Panc1 (cell line): ENCODE measurements at places on chromosomes 12 and 14.

DNA sequence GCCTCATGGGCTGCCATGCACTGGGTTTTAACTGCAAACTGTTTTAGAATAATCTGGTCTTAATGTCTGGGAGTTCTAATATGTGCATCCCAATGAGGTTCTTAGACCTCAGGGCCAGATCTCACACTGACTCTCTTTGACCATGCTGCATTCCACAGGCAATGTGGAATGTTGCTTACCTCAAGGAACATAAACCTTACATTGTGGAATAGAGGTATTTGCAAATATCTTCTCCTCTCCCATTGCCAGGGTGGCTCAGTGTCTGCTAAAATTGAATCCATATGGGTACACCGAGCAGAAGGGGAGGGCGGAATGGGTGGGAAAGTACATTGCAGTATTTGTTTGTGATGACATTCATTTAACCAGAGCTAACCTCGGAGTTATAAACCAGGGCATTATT is 78.6 kb downstream of the CHST11 start:
- DNase-seq = no peak

DNA sequence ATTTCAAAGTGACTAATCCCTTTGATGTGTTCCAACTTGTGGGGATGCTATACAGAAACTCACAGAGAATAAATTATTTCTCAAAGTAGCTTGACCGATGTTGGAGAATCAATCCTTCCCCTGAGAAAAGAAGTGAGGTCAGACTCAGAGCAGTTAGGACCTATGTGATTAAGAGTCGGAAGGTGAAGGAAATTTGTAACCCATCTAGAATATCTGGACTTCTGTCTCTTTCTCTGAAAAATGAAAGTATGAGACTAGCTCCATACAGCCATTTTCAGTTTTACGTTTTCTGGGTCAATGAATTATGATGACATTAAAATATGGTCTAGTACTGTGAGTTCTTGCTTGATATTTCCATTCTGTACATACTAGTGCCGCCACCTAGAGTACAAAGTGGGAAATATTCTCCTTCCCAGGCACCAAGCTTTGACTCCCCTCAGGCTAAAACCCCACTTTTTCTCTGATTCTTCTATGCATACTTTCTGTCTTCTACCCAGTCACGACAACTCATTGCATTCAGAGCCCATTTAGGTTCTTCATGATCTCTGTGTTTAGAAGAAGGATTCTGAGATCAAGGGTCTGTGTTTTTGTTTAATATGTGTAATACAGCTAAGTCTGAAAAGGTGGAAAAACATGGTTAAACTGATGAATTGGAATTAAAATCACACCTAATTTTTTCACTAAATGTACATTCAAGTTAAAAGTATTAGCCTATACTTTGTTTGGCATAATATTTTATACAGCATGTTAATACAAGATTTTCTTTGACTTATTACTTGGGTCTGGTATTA is 6.9 kb upstream of the NTS start:
- DNase-seq = peak; percentile 22

DNA sequence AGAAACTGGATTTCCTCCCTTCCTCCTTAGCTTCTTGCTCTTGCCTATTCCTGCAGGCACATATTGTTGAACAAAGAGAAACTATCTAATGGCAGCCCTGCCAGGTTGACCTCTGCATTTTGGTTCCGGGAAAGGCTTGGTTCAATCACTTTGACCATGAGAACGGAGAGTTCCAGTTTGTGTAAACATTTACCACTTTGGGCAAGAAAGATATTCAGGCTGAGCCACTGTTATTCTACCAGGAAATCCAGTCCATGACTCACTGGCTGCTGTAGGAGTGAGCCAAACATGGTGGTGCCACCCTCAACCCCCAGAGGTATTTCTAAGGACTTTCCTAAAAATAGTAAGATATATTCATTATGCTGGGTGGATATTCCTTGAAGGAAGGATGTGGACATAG is 242.2 kb upstream of the OR4E1 start:
- no peak for DNase-seq

GRCh38 chr14:104576970-104577332 is 2.6 kb upstream of the C14orf180 start:
- DNase-seq = no peak

DNA sequence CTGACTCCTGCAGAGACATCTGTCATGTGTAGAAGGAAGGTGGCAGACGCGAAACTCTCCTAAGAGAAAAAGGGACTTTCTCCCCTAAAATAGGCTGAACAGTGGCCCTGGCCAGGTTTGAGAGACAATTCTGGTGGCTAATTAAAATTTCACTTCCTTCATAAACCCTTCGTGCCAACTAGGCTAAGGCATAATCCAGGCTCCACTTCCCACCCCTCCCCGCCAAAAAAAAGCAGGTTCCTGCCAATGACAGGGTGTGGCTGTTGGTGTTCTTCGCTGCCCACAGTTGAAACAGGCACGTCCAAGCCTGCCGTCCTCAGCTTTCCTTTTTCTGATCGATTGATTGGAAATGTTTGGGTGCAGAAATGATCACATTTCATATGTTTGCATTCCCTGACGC is 144.6 kb downstream of the GCH1 start:
- no peak for DNase-seq

DNA sequence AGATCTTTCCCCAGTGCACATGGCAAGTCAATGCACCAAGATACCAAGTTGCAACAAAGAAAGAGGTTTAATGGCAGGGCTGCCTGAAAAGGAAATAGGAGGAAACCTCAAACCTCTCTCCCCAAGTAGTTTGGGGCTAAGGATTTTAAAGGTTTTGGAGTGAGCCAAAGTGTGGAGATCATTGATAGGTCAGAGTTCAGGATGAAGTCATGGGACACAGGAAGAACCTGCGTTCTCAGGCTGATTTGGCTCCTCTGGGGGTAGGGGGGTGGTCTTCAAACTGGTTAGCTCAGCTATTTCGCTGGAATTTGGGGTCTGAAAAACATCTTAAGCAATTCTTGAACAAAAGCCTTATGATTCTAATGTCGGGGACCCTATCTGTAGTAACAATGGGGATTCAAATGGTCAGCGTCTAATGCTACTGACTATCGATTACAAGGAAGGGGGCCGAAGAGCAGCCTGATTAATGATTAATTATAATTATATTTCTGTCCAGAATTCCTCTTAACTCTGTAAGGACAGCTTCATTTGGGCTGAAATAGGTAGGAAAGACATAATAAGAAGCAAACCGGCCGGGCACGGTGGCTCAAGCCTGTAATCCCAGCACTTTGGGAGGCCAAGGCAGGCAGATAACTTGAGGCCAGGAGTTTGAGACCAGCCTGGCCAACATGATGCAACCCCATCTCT is 31.4 kb downstream of the AICDA start:
- DNase-seq = no peak

GRCh38 chr14:78327426-78328221 is 157.5 kb downstream of the NRXN3 start:
- DNase-seq = no peak

- DNase-seq = no peak
Observed at GRCh38 chr14:60094306-60094897, 2.7 kb downstream of the PCNX4 start.
